ENCODE measurements at places on chromosomes 3 and 15. TPM values are rescaled to one million over a fixed set of nuclear protein-coding genes. Genes with fewer than 3 reads are reported as not detected.
A peak's percentile ranks its signal among the peaks of the same experiment; 100 is the strongest.

DNA sequence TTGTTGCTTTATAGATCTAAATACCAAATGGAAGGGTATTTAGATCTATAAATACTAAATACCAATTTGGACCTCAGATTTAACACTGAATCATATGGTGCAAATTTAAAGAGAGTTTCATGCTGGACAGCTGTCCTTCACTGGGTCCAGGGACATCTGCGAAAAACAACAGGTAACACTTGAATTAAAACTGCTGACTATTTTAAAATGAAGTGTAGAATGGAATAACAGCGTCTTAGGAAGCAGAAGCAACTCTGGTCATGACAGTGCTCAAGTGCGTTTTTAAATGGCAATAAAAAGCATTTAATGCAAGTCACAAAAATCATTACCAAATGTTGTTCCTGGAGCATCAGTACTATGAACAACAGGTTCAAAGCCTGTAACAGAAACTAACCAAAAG lies 106.3 kb downstream of the TFG start:
- no peak for DNase-seq

DNA sequence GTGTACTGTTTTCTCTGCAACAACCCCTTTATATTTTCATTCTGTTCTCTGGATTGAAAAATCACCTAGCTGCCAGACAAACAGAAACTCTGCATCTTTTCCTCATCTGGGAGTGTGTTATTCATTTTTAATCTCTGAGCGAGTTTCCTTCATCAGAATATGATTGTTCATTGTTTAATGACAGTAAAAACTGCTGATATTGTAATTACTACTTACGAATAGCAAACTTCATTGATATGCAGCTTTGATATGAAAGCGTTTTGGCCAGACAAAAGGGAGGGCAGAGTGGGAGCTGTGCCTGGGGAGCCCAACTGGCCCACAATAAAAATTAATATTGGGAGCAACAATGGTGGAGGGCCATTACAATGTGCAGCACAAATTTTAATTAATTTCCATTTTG lies 132.7 kb upstream of the SKOR1 start:
- no peak for DNase-seq

DNA sequence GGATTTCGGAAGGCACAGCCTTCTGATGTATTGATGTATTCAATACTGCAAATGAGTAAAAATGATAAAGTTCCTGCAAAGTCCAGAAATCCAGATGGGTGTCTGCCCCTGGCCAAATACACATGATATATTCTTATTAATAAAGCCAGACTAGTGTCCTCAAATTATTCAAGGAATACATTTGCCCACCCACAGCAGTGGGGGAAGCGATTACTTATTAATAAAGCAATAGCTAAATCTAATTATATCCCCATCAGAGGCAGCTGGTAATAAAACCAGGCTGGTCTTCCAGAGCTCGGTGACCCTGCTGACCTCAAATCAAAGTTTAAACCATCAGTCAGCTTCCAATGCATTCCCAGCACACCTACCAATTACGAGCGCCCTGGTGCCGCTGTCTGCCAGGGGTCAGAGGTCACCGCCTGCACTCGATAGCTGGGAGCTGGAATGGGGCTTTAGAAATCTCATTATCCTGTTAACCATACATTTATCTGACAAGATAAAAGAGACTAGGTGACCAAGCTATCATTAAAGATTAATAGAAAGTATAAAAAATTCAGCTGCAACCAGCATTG lies 330.3 kb downstream of the UACA start:
- no peak for DNase-seq

GRCh38 chr3:62184559-62184958 lies 188.8 kb downstream of the FEZF2 start:
- no peak for DNase-seq

DNA sequence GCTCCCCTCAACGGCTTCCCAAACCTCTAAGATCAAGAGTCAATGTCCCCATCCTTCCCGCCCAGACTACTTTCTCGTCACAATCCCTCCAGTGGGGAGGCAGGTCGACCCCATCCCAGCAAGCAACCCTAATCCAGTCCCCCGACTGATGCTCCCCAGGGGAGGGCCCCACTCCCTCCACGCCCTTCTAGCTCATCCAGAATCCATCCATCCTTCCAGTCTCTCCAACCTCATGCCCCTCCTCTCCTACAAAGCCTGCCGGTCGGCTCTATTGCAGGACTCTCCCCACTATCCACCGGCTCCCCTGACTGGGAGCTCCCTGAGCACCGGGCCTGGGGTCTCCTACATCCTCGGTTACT lies 1.3 kb downstream of the ADAMTS7 start:
- DNase-seq, result no peak

GRCh38 chr3:18633002-18633401 lies 207.9 kb upstream of the SATB1 start:
- DNase-seq, result no peak

Gene SKOR1
- total RNA-seq, result 0.27 TPM

GRCh38 chr15:66982816-66983215 lies 82.6 kb upstream of the SMAD3 start:
- DNase-seq, result no peak

GRCh38 chr15:25739687-25740121 lies 123.4 kb downstream of the ATP10A start:
- DNase-seq, result no peak

- peak; percentile 80 for DNase-seq
These were observed at the start of gene GRIP2 for GRCh38 chr3:14539742-14540491. GRIP2 (minus strand) TSS chr3:14540342; CDS start chr3:14540308, 34 bp downstream.

DNA sequence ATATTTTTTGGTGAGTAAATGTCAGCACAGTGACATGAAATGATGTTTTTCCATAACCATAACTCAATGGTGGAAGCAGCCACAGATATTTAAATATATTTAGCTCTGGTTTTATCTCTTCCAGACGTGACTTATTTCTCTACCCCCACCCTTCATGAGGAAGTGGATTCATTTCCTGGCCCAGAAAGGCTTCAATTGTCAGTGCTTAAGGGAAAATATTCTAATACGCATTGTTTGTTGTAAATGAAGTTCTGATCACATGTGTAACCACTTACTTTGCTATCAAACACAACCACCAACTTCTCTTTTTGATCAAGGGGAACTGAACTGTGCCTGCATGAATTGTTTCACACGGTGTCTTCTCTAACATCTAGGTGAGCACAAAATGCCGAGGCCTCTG lies 14.0 kb downstream of the CLDN16 start:
- no peak for DNase-seq

Gene STX19
- total RNA-seq, result not detected

Gene REC114
- total RNA-seq, result not detected

DNA sequence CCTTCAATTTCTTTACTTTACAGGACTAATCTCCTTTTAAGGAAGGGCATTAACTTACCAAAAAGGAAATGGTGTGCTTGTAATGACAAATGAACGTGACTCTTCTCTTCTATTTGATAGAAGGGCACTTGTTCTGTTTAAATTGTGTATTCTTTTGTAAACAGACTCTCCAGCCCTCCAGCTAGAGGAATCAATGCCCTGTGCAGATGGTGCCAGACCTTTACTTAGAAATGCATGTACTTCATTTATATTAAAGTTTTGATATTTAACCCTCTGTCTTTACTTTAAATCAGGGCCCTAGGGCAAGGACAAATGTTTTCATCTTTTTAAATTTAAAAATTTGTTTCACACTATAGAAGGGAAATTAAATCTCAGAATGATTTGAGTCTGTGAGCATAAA lies 355.1 kb downstream of the GBE1 start:
- DNase-seq, result no peak

DNA sequence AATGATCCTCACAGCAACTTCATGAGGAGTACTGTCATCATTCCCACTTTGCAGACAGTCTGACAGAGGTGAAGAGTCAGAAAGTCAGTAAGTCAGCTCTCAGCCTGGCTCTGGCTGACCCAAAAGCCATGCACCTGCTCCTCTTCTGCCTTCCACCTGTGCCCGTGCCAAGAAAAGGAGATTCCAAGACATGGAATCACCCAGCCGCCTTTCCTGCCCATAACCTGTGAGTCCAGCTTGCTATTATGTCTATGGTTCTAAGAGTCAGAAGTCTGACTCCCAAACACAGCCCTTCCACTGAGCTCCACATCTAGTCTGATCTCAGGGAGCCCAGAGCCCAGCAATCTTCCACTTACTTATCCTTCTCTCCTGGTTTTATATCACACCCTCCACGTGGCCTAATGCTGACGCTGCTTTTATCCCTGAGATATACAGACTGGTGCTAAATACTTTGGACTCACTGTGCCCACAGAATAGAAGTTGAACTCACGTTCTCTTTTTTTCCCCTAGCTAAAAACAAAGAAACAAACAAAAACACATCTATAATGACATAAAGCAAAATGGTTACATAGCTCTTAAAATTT lies 66.0 kb downstream of the PLD1 start:
- no peak for DNase-seq

Gene LRRC49
- 4.9 TPM for total RNA-seq

Gene POPDC2
- 0.80 TPM for total RNA-seq

DNA sequence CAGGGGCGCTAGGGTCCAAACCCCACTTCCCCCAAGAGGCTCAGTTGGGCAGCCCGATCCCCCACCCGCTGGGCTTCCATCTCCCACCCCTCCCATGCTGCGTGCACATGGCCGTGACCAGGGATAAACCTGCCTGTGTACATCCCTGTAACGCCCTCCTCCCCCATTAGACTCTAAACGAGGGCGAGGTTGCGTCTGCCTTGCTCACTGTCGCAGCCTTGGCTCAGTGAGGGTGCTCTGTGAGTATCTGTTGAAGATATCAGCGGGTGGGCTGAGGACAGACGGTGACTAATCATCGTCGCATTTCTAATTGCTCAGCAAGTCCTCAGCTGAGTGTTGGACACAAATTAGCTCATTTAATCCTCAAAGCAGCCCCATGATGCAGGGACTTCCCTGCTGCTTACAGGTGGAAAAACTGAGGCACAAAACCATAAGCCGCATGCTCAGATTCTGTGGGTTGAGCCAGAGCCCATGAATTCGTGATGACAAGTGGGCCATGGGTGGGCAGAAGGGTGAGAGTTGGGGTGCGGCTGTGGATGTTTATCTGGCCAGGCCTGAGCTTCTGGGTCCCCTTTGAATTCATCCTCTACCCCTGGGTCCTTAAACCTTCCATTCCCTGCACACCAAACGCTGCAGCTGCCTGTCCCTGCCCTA lies 26.0 kb downstream of the FBLN2 start:
- DNase-seq, result peak; percentile 59

Gene PLSCR2
- not detected for total RNA-seq

DNA sequence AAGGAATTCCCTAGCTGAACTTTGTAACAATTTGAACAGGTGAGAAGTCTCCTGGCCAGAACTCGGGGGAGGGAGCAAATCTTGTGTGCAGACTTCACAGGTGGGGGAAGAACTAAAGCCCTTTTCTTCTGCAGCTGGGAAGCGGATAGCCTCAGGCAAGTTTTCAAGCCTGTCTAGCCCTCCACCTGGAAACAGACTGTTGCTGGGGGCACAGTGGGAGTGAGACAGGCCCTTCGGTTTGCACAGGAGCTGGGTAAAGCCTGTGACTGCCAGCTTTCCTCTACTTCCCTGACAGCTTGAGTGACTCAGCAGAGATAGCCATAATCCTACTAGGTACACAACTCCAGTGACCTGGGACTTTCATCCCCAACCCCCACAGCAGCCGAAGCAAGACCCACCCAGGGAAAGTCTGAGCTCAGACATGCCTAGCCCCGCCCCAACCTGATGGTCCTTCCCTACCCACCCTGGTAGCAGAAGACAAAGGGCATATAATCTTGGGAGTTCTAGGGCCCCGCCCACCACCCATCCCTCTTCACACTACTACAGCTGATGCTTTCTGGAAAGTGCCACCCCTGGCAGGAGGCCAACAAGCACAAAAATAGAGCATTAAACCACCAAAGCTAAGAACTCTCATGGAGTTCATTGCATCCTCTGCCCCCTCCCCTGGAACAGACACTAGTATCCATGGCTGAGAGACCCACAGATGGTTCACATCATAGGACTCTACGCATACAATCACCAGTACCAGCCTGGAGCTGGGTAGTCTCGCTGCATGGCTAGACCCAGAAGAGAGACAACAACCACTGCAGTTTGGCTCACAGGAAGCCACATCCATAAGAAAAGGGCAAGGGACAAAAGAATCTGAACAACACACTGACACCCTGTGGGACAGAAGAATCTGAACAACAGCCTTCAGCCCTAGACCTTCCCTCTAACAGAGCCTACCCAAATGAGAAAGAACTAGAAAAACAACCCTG lies 479.0 kb downstream of the RAP2B start:
- DNase-seq, result no peak

Gene PEX5L
- total RNA-seq, result not detected

Gene MSL2
- 21.9 TPM for total RNA-seq

Gene LMOD3
- total RNA-seq, result not detected

DNA sequence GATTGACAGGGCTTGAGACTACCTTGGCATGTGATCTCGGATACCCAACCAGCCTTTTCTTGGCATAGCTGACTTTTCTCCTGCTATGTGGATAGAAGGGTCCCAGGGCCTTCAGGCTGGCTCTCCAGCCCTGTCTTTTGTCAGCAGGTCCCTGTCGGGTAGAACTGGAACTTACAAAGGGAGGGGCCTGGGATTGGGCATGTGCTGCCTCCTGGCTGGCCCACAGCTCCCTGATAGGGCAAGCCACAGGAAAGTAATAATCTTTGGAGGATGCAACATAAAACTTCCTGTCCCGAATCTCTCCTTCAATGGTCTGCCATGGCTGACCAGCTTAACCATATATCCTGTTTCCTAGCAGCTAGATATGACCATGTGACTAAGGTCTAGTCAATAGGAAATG lies 89.1 kb downstream of the ABHD5 start:
- DNase-seq, result no peak

GRCh38 chr3:170603770-170604510 lies 18.1 kb upstream of the SLC7A14 start:
- DNase-seq, result no peak

DNA sequence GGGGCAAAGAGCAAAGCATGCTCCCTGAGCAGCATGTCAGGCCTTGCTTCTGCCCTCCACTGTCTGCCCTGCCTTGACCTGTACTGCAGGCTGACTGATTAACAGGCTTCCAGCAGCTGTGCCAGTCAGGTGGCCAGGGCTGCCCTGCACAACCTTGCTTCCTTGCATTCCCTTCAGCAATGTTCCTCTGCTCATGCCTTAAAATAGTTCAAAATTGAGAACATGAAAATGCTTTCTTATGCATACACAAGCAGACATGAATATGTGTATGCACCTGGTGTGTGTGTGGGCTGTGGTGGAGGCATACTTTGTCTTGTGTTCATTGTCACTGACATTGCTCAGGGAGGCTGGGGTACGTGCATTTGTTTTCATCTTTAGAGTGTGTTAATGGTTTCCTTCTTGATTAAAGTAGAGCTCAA lies 1.2 kb upstream of the SLC22A13 start:
- no peak for DNase-seq

DNA sequence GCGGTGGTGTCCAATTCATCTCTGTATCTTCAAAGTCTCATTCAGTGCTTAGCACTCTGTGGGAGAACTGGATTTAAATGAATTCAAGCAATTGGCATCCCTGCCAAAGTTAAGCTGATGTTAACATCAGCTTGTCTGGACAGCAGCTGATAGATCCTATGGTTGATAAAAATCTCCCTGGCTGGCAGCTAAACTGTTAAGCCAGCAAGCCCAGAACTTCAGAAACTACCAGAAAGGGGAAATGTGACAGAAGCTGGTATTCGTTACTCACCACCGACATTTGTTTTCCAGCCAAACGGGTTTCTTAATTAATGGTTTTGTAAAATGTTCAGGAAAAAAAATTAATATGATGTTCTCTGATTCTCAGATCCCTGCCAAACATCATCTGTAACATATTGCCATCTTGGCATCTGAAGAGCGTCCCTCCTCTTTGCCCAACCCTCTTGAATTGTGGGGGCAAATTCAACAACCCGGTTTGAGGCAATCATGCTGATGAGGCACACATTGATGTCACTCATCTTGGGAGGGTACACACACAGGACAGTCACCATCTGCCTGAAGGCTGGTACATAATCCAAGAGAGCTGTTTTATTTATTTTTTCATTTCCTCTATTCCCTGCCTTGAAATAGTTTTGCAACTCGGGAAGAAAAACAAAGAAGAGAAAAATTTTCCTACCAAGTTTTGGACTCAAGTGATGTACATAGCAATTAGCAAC lies 76.3 kb upstream of the ABHD17C start:
- DNase-seq, result no peak
